Karpas-422 (cell line): ENCODE measurements at places on chromosomes 12 and 14.

GRCh38 chr14:91376547-91377477 is 40.8 kb downstream of the CCDC88C start:
- DNase-seq = no peak

GRCh38 chr14:81980601-81981306 is 447.1 kb upstream of the SEL1L start:
- no peak for DNase-seq

GRCh38 chr12:89288959-89289358 is 63.3 kb downstream of the DUSP6 start:
- DNase-seq = peak; percentile 38

DNA sequence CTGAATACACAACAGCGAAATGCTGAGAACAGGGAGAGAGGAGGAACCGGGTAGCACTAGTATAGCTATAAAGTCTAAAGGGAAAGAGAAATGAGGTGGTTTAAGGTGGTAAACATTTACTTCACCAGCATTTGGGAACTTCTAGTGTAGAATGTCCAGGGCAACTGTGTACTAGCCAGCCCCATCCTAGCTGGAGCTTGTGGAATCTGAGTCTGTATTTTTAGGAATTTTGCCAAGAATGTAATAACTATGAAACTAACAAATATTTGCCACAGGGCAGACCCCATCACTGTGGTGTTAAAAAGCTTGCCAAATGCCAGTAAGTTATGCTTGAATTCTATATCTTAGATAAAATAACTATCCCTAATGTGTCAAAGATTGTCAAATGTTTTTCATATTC is 398.9 kb upstream of the MIS18BP1 start:
- DNase-seq = no peak

DNA sequence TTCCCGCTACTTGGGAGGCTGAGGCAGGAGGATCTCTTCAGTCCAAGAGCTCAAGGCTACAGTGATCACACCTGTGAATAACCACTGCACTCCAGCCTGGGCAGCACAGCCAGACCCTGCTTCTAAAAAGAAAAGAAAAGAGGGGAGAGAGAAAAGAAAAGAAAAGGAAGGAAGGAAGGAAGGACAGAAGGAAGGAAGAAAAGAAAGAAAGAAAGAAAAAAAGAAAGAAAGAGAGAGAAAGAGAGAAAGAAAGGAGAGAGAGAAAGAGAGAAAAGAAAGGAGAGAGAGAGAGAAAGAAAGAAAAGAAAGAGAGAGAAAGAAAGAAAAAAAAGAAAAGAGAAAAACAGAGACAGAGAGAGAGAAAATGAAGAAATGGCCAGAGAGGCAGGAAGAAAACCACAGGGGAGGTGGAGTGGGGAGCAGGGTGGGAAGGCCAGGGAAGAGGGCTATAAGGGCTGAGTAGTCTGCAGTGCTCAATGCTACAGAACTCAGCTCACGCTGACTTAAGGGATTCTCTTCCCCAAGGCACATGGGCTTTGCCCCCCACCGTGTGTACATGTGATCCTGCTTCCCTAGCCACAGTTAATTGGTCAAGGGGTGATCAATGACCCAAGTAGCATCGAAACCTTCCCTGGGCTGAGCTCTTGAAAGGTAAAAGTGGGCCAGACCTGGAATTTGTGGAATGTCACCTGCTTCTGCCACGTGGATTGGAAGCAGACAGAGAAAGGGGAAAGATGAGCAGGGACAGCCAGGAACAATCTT is 90.4 kb upstream of the TMCC3 start:
- no peak for DNase-seq

DNA sequence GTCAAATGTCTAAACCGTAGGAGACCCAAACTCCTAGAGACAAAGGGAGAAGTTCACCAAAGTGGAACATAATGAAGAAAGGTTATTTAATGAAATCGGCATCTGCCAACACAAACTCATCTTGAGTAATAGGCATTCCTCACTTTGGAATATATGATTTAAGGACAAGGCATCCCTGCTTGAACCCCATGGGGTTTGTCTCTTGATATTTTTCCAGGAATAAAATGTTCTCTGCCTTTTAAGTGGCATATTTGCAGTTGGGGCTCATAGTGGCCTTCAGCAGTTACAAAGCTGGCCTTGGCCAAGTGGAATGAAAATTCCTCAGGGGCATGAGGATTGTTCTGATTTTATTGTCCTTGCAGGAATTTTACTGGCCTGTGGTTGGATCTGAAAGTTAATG is 7.1 kb downstream of the POP5 start:
- DNase-seq = no peak

DNA sequence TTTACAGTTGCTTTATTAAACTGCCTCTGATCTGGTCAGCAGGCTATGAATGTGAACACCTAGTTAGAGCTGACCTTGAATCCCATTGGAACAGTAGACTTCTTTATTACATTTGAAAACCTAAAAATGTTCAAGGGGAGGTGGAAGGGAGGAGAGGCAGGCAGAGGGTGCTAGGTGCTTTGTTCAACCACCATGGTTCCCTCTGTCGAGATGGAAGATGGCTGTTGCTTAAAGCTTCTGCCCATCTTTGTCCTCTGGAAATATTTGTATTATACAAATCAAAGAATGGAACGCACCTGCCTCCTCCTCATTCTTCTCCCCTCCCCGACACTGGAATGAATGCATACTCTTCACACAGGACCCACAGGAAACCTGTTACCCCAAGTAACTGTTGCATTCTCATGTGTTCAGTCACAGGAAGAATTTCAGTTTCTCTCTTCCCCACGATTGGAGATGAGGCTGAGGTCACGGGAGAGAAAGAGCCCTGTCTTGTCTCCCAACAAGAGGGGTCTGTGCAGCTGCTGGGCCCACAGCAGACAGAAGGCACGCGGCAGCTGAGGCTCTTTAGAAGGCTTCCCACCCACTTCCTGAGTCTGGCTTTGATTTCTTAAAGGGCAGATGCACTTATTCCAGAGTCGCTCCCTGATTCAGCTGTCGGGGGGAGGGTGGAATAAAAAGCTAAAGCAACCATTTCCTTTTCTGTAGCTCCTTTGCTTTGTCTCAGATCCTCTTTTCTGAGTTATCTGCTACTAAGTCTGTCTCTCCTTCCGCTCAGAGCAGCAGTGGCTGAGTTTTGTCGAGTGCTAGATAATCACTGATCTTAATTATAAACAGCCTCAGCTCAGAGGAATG is 217.9 kb upstream of the BTG1 start:
- DNase-seq = peak; percentile 61

- peak; percentile 76 for DNase-seq
Measured at GRCh38 chr12:102702447-102703114, 214.5 kb downstream of the PAH start.

DNA sequence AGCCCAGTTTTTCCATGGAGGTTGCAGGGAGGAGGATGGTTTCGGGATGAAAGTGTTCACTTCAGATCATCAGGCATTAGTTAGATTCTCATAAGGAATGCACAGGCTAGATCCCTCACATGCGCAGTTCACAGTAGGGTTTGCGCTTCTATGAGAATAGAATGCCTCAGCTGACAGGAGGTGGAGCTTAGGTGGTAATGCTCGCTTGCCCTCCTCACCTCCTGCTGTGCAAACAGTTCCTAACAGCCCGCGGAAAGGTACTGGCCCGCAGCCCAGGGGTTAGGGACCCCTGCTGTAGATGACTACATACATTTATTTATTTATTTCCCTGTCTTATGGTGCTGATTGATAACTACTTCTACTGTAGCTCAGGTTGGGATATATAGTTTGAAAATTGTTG is 93.2 kb downstream of the FBXO33 start:
- DNase-seq = no peak

- DNase-seq = no peak
Measured at GRCh38 chr12:125633686-125634085, 568.5 kb downstream of the AACS start.

GRCh38 chr12:128338386-128339125 is 71.6 kb downstream of the TMEM132C start:
- no peak for DNase-seq

GRCh38 chr12:49428793-49429192 is 61.5 kb downstream of the SPATS2 start:
- no peak for DNase-seq

DNA sequence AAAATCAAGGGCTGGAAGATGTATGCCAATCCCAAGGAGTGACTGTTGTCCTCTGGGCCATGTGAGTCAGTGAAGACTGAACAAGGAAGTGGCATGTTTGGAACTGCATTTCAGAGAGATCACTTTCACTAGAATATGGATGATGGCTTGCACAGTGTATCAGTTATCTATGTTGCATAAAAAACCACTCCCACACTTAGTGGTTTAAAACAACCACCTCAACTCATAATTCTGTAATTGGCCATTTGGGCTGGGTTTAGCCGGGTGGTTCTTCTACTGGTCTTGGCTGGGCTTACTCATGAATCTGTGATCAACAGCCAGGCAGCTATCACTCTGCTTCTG is 15.4 kb downstream of the BDKRB1 start:
- DNase-seq = no peak

DNA sequence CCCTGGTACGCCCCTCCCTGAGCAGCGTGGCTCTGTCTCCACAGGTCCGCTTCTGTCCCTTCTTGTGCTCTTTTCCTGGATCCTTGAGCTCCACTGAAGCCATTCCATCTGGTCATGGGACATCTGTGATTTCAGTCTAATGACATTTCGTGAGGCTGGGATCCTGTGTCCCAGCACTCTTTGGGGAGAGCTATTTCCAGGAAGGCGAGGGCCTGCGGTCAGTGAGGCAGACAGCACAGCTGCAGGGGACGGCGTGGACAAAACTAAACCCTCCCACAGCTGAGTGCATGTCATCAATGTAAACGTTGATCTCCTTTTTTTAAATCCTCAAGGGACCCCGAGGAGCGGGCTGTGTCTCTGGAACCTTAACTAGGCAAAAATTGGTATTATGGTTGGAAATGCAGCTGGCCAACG is 127.7 kb downstream of the DACT1 start:
- no peak for DNase-seq

DNA sequence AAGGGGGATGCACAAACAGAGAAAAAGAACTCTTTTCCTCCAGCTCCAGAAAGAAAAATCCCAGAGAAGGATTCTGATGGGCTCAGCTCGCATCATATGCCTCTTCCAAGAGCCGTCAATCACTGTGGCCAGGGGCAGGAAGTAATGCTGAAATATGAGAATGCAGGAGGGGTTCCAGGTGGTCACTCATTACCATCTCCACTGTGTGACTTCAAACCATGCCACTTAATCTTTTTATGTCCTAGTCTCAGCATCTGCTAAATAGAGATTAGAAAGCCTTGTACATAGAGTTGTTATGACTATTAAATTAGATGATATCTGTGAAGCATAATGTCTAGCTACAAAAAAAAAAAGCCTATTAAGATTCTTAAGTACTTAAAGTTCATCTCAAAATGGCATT is 65.6 kb upstream of the FICD start:
- DNase-seq = no peak

- no peak for DNase-seq
Measured at GRCh38 chr12:9363145-9363544, 154.9 kb upstream of the PZP start.

- no peak for DNase-seq
Measured at GRCh38 chr12:69331909-69332684, 16.1 kb upstream of the LYZ start.

DNA sequence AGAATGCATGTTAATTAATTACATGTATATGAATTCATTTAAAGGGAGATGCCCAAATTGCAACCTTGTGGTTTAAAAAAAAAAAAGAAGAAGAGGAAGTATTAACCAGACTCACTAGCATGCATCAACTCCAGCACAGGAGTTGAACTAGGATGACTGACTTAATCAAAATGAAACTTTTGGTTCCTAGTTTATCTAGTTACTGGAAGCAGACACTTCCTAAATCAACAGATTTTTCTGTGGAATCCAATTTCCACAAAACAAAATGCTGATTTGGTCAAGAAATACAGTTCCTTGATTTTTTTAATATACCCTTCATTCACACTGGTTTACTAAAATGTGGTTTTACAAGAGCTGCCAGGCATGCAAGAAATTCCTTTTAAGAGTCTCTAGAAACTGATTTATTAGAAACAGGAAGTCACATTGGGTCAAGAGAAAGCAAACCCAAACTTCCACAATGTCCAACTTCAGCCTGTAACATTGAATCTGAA is 41.6 kb downstream of the ITPR2 start:
- DNase-seq = peak; percentile 69

DNA sequence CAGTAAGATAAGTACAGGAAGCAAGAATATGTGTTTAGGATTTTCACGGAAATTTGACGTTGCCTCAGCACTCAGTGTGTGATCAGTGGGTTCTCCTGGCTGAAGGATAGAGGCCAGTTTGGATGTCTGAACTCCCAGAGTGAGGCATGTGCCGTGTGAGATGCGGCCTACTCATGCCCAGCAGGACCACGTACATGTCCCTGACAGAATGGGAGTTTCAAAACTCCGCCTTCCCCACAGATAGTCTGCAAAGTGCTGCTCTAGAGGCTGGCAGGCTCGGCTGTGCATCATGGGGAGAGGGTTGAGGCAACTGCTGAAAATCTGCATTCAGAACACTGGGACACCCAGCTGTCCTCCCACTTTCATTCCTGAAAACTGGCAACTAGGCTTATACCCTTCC is 58.3 kb downstream of the NINJ2 start:
- DNase-seq = no peak

DNA sequence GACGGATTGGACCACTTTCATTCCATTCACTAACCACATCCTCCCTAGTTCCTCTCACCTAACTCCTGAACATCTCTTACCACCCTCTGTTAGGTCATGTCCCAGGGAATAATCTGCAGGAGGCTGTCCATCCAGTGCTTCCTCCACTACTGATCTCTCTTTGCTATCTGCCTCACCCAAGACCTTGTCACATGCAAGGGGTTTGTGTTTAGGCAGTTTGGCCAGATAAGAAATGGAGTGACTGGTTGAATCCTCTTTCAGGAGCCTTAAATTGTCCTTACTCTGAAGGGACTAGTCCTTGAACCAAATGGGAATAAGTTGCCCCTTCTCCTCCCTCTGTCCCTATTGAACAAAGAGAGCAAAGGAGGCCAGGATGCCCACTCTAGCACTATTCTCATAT is 249.2 kb upstream of the BTG1 start:
- DNase-seq = no peak

DNA sequence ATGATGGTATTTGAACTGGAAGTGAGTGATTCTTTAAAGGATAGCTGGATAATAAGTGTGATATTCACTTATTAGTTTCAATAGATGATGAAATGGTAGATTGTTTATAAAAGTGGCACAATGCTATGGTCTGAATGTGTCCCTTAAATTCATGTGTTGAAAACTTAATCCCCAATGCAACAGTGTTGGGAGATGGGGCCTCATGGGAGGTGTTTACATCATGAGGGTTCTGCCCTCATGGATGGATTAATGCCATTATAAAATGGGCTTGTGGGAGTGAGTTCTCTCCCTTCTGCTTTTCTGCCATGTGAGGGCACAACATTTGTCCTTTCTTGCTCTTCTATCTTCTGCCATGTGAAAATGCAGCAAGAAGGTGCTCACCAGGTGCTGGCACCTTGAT is 134.0 kb downstream of the SLC38A1 start:
- DNase-seq = no peak
